ENCODE measurements at places on chromosomes 3 and 15.
A peak's percentile ranks its signal among the peaks of the same experiment; 100 is the strongest.

- H3K4me3 ChIP-seq, result no peak overlapping the region
- H3K27me3 ChIP-seq, result no peaks in the 10 kb centered on the region
- H3K36me3 ChIP-seq, result no peaks in the 10 kb centered on the region
- no peak overlapping the region for H3K27ac ChIP-seq
- no peaks in the 10 kb centered on the region for H3K4me1 ChIP-seq
Observed at GRCh38 chr3:168475704-168476103, 380.0 kb upstream of the GOLIM4 start.

DNA sequence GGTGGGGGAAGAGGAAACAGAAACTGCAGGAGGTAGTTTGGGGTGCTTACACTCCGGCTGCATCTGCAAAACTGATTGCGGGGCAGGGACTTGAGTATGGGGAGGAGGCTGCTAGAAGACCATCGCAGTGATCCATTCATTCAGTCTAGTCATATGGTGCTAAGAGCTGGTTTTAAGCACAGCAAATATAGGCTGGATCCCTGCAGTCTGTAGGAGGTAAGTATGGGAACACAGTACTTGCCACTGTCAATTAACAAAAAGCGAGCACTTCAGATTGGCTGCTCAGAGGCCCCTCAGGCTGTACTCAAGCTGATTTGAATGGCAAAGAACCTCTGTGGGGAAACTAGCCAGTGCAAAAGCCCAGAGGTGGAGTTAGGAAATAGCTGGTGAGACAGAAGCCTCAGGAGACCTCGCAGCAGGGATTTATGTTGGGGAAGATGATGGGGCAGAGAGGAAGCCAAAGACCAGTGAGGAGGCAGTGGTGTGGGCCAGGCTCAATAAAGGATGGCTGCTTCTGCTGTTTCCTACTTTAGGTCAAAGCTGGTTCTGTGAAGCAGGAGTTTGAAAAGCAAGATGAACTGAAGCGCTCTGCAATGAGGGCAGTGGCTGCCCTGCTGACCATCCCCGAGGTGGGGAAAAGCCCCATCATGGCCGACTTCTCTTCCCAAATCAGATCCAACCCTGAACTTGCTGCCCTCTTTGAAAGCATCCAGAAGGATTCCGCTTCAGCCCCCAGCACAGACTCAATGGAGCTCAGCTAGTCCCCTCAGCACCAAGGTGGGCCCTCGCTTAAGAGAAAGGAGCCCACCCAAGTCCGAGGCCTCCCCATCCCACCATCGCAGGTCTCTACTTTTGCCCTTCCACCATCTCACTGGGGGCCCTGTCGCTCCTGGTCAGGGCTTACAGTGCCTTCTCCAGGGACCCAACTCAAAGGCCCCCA lies 7.9 kb downstream of the RPL32 start:
- no peaks in the 10 kb centered on the region for H3K27me3 ChIP-seq
- H3K36me3 ChIP-seq, result peaks cover 56% of the 10 kb centered on the region
- H3K4me3 ChIP-seq, result no peak overlapping the region
- DNase-seq, result no peak

DNA sequence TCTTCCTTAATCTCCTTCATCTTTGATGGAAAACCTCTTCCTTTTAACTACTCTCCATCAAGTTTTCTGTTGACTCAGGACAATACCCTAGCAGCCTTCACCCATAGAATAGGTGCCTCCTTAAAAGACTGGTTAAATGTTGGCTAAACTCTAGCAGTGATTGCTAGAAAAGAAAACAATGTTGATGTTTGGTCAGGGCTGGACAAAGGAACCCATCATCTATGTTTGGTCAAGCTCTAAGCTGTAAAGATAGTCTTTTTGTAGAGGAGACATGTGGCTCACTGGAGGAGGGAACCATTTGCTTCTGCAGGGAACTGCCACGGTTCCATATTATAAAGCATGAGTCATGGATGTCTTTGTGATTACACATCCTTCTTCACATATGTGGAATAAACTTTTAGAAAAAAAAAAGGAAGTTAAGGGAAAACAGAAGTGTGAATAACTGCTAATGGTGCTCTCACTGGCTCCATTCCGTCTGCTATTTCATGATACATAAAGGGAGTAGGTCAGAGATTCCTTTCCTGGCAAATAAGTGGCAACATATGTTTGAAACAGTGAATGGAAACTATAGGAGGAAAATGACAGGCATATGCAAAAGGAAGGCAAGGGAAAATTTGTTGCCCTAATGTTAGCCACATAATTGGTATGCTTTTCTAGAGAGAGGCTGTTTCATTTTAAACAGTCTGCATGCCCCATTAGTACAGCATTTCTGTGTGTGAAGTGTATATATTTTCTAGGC lies 78.2 kb downstream of the CMSS1 start:
- H3K27ac ChIP-seq, result no peak overlapping the region
- no peak for DNase-seq
- H3K36me3 ChIP-seq, result no peaks in the 10 kb centered on the region
- H3K27me3 ChIP-seq, result no peaks in the 10 kb centered on the region
- no peak overlapping the region for H3K4me3 ChIP-seq
- H3K4me1 ChIP-seq, result peaks cover 4% of the 10 kb centered on the region

DNA sequence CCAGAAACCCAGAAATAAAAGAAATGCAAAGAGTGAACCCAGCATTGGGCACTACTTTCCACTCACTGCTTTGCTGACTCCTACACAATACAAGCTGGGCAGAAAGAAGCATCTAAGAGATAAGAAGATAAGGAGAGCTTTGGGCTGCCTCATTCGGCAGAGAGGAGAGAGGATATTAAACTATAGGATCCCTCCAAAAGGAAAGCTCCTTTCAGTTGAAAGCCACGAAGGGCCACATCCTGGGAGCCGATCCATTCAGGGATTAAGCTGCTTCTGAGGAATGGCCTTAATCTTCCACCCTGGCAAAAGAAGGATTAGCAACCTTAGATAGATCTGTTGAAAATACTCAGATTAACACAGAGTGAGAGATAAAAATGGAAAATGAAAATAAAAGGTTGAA lies 274.9 kb upstream of the PPP2R3A start:
- no peak for DNase-seq
- no peak overlapping the region for H3K27ac ChIP-seq
- no peak overlapping the region for H3K4me3 ChIP-seq
- no peaks in the 10 kb centered on the region for H3K36me3 ChIP-seq
- H3K27me3 ChIP-seq, result no peaks in the 10 kb centered on the region

GRCh38 chr3:149703466-149703865 lies 45.6 kb upstream of the WWTR1 start:
- no peak for DNase-seq
- H3K27me3 ChIP-seq, result peaks cover 2% of the 10 kb centered on the region
- H3K4me3 ChIP-seq, result no peak overlapping the region
- H3K4me1 ChIP-seq, result peaks cover 10% of the 10 kb centered on the region
- no peak overlapping the region for H3K27ac ChIP-seq
- peaks cover 4% of the 10 kb centered on the region for H3K36me3 ChIP-seq

DNA sequence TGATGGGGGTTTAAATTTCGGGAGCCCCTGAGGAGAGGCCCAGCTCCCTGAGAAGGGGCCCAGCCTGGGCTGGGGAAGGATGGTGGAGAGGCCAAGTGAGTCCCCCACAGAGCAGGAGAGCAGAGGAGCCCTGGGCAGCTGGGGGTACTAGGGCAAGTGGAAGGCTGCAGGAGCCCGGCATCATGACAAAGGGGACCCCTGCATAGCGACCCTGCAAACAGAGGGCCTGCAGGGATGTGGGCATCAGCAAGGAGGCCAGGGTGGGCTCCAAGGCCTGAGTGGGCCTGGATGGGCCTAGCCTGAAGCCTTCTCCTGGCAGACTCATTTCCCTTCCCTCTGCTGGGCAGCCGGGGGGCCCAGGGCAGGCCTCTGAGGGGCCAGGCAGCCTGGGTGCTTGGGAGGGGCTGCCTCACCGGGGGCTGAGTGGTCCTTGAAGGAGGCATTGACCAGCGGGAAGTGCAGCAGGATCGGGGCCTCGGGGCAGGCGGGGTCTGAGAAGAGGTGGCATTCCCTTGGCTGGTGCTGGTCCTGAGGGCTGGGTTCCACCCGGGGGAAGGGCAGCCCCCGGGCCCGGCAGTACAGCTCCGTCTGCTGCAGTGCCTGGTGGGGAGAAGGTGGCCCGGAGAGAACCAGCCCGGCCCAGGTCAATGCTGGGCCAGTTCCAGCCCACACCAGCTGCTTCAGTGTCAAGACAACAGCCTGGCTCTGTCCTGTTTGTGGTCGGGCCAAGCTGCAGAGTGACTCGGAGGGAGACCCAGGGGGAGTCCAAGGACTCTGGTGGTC lies 24.7 kb downstream of the PLA2G4D start:
- peaks cover 14% of the 10 kb centered on the region for H3K27me3 ChIP-seq
- no peaks in the 10 kb centered on the region for H3K36me3 ChIP-seq
- DNase-seq, result no peak
- H3K27ac ChIP-seq, result no peak overlapping the region
- peaks cover 2% of the 10 kb centered on the region for H3K4me1 ChIP-seq

GRCh38 chr15:66774001-66774814 lies 72.2 kb downstream of the SMAD6 start:
- H3K4me1 ChIP-seq, result no peaks in the 10 kb centered on the region
- H3K36me3 ChIP-seq, result no peaks in the 10 kb centered on the region
- peak; percentile 52 for DNase-seq
- H3K4me3 ChIP-seq, result no peak overlapping the region
- H3K27me3 ChIP-seq, result no peaks in the 10 kb centered on the region
- no peak overlapping the region for H3K27ac ChIP-seq

DNA sequence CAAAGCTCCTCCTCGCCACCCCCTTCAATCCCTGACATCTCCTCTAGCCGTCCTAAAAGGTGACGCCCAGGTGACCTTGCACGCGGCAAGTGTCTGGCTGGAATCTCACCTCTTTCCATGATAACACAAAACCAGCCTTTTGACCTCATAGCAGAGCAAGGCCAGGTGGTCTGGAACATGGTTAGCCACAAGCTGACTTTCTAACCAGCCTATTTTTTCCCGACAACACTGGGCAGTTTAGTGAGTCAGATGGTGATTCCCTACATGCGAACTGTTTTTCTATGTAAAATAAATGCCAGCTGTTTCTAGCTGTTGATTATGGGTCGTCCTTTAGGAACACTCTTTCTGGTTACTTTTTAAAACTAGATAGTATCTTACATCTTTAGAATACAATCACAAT lies 243.0 kb downstream of the CD47 start:
- H3K4me3 ChIP-seq, result no peak overlapping the region
- no peak overlapping the region for H3K27ac ChIP-seq
- no peaks in the 10 kb centered on the region for H3K36me3 ChIP-seq
- DNase-seq, result no peak

DNA sequence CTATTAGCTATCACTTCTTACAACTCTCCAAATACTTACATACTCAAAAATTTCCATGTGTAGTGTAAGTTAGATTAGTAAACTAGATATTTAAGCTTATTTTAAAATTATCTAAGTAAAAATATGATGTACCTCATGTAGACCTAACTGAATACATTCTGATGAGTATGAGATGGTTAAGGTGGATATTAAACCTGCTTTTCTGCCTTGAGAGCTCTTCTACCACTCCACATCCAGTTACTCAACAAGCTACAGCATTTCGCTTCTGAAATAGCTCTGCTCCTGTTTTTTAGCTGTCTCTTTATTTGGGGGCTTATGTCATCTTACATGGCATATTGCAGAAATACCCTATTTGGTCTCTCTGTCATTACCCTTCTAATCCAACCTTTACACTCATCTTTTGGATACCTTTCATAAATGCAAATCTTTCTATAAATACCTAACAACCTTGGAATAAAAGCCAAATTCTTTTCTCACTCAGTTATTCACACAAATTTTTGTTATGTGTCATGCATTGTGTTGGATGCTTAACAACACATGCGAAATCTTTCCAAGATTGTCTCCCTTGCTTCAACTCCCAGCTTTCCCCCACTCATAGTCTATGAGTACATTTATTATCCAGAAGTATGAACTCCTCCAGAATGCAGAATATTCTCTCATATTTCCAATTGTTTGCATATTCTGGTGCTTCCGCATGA lies 92.0 kb downstream of the ALCAM start:
- no peak overlapping the region for H3K4me3 ChIP-seq
- H3K27me3 ChIP-seq, result no peaks in the 10 kb centered on the region
- no peaks in the 10 kb centered on the region for H3K36me3 ChIP-seq

GRCh38 chr3:102398176-102398575 lies 36.6 kb upstream of the ZPLD1 start:
- peaks cover 11% of the 10 kb centered on the region for H3K27me3 ChIP-seq
- no peaks in the 10 kb centered on the region for H3K4me1 ChIP-seq
- no peak overlapping the region for H3K4me3 ChIP-seq
- H3K27ac ChIP-seq, result no peak overlapping the region

GRCh38 chr3:12782172-12782815 lies 14.2 kb upstream of the CAND2 start:
- DNase-seq, result no peak
- H3K4me1 ChIP-seq, result no peaks in the 10 kb centered on the region

GRCh38 chr3:18501679-18502343 lies 76.7 kb upstream of the SATB1 start:
- H3K4me1 ChIP-seq, result peaks cover 38% of the 10 kb centered on the region
- H3K36me3 ChIP-seq, result peaks cover 59% of the 10 kb centered on the region
- no peaks in the 10 kb centered on the region for H3K27me3 ChIP-seq
- DNase-seq, result no peak

DNA sequence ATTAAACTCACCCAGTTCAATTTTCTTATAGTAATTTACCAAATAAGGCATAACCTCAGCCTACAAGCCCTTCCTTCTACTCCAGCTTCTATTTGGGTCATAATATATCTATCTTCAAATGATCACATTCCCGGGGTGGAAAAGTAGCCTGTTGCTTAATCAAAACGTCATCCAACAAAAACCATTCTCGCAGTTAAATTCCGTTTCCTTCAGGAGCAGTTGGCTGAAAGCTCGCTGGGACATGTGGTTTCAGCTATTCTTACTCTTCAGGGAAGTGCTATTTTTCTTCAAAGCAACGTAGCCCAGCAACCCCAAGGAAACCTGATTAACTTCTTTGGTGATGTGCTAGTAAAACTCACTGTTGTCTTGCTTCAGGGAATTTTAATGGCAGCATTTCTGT lies 59.6 kb downstream of the MAGI1 start:
- H3K4me3 ChIP-seq, result no peak overlapping the region
- no peak overlapping the region for H3K27ac ChIP-seq
- H3K27me3 ChIP-seq, result no peaks in the 10 kb centered on the region
- no peak for DNase-seq
- no peaks in the 10 kb centered on the region for H3K36me3 ChIP-seq

GRCh38 chr3:24160424-24161095 lies 215.5 kb downstream of the NR1D2 start:
- H3K4me1 ChIP-seq, result peaks cover 6% of the 10 kb centered on the region
- H3K36me3 ChIP-seq, result no peaks in the 10 kb centered on the region
- H3K27ac ChIP-seq, result no peak overlapping the region
- no peaks in the 10 kb centered on the region for H3K27me3 ChIP-seq

GRCh38 chr15:90300988-90301706 lies 35.7 kb downstream of the NGRN start:
- H3K27me3 ChIP-seq, result peaks cover 8% of the 10 kb centered on the region
- H3K4me1 ChIP-seq, result peaks cover 24% of the 10 kb centered on the region
- no peaks in the 10 kb centered on the region for H3K36me3 ChIP-seq
- DNase-seq, result peak; percentile 64

- H3K27ac ChIP-seq, result no peak overlapping the region
- no peak overlapping the region for H3K4me3 ChIP-seq
- H3K36me3 ChIP-seq, result no peaks in the 10 kb centered on the region
- DNase-seq, result no peak
- peaks cover 17% of the 10 kb centered on the region for H3K27me3 ChIP-seq
Observed at GRCh38 chr3:68874551-68875348, 57.6 kb downstream of the TAFA4 start.

All from activated CD4-positive, alpha-beta T cell treated with anti-CD3 and anti-CD28 coated beads, Interleukin-2, amount 10 ng/mL, durations not matched to agents 7 days and 5 days (primary cell).